ENCODE measurements at places on chromosomes 11 and 22.
A peak's percentile ranks its signal among the peaks of the same experiment; 100 is the strongest.

DNA sequence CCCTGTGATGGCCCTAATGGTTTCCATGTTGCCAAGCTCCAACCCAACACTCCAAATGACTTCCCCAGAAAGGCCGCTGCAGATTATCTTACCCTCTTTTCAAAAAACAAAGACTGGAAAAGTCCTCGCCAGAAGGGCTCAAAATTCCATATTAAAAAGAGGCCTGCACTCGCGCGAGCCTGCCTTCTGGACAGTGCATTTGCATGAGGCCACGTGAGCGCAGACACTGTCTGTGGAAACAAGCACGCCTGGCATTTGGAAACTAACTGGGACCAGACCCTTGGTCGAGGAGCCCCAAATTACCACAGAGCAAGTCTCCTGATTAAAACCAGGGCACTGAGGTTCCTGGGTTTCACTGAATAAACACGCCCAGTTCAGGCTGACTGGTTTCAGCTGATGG, 42.9 kb downstream of the ABTB2 start:
- DNase-seq = no peak

DNA sequence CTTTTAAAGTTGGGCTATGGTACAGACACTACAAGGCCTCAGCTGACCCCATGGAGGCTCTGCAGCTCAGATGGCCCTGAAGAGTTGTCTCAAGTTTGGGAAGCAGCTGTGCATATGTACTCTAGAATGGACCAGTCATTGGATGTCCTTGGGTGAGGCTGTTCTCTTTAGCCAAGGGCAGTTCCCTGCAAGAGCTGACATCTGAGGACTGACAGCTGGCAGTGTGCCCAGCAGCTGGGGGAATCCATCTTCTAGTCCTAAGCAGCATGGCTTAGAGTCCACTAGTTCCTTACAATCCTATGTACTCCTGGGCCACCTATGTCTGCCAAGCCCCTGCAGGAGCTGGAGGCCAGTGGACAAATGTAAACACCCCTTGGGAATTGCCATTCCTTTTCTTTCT, 76.5 kb downstream of the C11orf91 start:
- no peak for DNase-seq

- DNase-seq = no peak
Observed at GRCh38 chr11:84886344-84886743, 740.8 kb downstream of the DLG2 start.

GRCh38 chr11:72141066-72141465, 5.5 kb downstream of the FOLR3 start:
- no peak for DNase-seq

DNA sequence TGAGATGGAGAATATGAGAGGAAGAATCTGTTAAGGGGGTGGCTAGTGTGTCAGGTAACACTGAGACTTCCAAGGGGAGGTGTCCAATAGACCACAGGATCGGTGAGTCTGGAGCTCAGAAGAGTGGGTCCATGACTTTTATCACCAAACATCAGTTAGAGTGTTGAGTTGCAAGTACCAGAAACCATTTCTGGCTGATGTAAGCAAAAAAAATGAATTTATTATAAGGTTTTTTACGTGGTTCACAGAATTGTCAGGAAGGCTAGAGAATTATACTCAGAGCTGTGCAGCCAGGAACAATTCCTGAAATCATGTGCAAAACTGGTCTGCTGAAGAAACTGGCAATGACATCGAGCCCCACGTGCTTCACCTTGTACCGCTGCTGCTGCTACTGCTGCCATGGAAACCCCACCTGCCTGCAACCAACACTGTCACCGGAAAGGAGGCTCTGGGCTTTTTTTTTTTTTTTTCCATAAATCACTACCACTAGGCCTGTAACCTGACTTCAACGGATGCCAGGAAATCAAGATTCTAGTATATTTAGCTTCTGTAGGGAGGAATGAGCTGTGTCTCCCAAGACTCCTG, 16.6 kb upstream of the STK33 start:
- DNase-seq = peak; percentile 9

DNA sequence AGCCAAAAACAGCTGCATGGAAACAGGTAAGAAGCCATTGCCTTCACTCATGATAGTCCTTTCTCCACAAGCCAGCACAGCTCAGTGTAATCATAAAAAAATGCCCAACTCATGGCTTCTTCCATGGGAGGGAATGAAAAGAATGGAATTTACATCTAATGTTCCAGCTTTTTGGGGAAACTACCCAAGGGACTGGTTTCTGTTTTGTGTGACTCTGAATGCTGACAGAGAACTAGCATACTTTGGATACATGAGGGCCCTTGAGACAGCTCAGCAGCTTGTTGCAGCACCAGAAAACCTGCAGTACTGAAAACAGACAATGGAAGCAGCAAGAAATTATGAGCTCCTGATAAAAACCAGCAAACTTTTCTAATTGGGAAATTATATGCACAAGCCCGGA, 24.2 kb upstream of the HORMAD2 start:
- no peak for DNase-seq

DNA sequence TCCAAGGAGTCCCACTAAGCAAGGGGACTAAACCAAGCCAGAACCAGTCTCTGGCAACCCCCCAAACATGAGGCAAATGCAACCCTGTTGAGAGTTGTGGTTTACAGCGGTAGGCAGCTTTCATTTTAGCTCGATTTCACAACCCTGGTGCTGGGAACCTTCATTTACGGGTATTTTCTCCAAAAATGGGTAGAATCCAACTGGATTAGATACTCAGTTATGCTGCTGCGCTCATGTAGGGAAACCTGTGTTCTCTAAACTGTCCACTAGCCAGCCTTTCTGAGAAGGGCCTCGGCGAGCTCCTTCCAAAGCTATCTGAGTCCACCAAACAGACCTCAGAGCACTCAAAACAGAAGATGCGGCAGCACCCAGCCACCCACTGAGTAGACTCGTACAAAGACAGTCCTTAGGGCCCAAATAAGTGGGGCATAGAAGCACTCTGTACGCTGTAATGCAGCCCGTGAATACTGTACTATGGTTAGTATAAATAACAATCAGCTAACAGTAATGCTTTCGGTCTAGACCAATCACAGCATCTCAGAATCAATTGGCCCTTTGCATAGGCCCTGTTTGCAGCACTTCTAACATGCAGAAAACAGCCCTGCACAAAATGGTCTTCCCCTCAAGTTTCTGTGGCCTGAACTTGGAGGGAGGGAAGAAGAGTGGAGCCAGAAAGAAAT, 104.7 kb downstream of the ETS1 start:
- no peak for DNase-seq

- DNase-seq = no peak
Observed at GRCh38 chr22:46012881-46013281, 35.9 kb upstream of the WNT7B start.

- no peak for DNase-seq
Observed at GRCh38 chr11:37525336-37525735, 927.3 kb upstream of the RAG2 start.

DNA sequence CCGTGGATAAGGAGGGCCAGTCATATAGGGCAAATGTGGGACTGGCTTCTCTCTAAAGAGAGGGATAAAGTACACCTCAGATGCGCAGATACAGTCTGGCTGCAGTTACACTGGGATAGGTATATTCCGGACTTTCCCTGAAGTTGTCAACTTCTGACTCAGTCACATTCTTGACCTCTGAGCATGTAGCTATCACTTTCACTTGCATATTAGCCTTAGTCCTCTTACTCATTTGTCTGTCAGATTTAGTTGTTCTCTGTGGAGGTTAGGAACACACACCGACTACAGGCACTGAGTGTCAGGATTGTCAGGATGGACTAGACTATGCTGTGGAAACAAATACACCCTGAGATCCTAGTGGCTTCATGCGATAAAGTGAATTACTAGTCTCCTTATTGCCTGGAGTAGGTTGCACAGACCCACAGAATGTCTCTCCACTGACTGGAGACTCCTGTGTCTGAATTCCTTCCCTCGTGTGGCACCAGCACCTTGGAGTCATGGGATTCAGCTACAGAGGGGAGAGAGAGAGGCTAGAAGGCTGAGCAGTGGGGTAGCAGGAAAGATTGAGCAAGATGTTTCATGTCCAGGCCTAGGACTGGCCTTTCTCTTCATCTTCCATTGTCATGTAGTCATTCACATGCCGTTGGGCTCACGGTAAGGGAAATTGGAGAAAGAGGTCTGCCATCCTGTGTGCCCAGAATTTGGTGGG, 654.3 kb downstream of the NTM start:
- DNase-seq = no peak

- DNase-seq = no peak
Observed at GRCh38 chr11:102810950-102811660, 13.1 kb upstream of the MMP1 start.
